ENCODE measurements at places on chromosomes 1 and 21. TPM values are rescaled to one million over a fixed set of nuclear protein-coding genes. Genes with fewer than 3 reads are reported as not detected.

DNA sequence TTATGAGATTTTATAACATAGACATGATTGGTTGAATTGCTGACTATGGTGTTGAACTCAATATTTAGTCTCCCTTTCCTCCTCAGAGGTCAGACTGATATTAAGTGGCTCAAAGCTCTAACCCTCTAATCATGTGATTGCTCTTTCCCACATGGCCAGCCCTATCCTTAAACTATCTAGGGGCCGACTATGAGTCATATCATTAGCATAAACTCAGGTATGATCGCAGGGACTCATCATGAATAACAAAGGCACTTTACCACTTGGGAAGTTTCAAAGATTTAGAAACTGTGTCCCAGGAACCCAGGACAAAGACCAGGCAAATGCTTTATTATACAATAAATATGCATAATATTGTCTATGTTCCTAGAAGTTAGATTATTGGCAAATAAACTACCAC lies 894.6 kb upstream of the NEGR1 start:
- H3K27me3 ChIP-seq: no peaks in the 10 kb centered on the region
- no peak for DNase-seq
- H3K4me1 ChIP-seq: no peaks in the 10 kb centered on the region
- no peaks in the 10 kb centered on the region for H3K36me3 ChIP-seq
- no peak overlapping the region for H3K4me3 ChIP-seq

- H3K4me1 ChIP-seq: peaks cover 14% of the 10 kb centered on the region
- H3K4me3 ChIP-seq: no peak overlapping the region
- H3K36me3 ChIP-seq: no peaks in the 10 kb centered on the region
- DNase-seq: no peak
- H3K27ac ChIP-seq: peak overlapping the region; percentile 24
Observed at GRCh38 chr1:186559601-186560116, 98.7 kb upstream of the PDC start.

- H3K4me3 ChIP-seq: no peak overlapping the region
- H3K36me3 ChIP-seq: peaks cover 7% of the 10 kb centered on the region
- DNase-seq: no peak
- no peak overlapping the region for H3K27ac ChIP-seq
- H3K4me1 ChIP-seq: peaks cover 18% of the 10 kb centered on the region
- no peaks in the 10 kb centered on the region for H3K27me3 ChIP-seq
Observed at GRCh38 chr1:245043611-245043940, 111.2 kb upstream of the KIF26B start.

- H3K4me3 ChIP-seq: no peak overlapping the region
- no peaks in the 10 kb centered on the region for H3K36me3 ChIP-seq
- H3K4me1 ChIP-seq: peaks cover 15% of the 10 kb centered on the region
- no peak for DNase-seq
- H3K27me3 ChIP-seq: no peaks in the 10 kb centered on the region
Observed at GRCh38 chr1:168453056-168453455, 90.7 kb downstream of the XCL2 start.

GRCh38 chr1:75132242-75132811 lies 1.9 kb upstream of the LHX8 start:
- H3K4me1 ChIP-seq: no peaks in the 10 kb centered on the region
- no peaks in the 10 kb centered on the region for H3K27me3 ChIP-seq
- no peak overlapping the region for H3K27ac ChIP-seq
- DNase-seq: no peak
- H3K36me3 ChIP-seq: no peaks in the 10 kb centered on the region

DNA sequence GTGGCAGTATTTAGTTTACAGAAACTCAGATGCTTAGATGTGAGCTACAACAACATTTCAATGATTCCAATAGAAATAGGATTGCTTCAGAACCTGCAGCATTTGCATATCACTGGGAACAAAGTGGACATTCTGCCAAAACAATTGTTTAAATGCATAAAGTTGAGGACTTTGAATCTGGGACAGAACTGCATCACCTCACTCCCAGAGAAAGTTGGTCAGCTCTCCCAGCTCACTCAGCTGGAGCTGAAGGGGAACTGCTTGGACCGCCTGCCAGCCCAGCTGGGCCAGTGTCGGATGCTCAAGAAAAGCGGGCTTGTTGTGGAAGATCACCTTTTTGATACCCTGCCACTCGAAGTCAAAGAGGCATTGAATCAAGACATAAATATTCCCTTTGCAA lies 59.7 kb upstream of the ZNF326 start:
- no peak overlapping the region for H3K4me3 ChIP-seq
- H3K4me1 ChIP-seq: no peaks in the 10 kb centered on the region
- no peaks in the 10 kb centered on the region for H3K27me3 ChIP-seq
- no peak for DNase-seq
- H3K27ac ChIP-seq: no peak overlapping the region

- no peak for DNase-seq
- no peak overlapping the region for H3K27ac ChIP-seq
- H3K36me3 ChIP-seq: peaks cover 1% of the 10 kb centered on the region
- no peak overlapping the region for H3K4me3 ChIP-seq
Observed at GRCh38 chr1:174153085-174153824, 6.1 kb upstream of the RABGAP1L start.

GRCh38 chr1:44723496-44724295 lies 7.3 kb downstream of the RNU5D-1 start:
- peak overlapping the region; percentile 52 for H3K27ac ChIP-seq
- H3K4me3 ChIP-seq: no peak overlapping the region
- peaks cover 30% of the 10 kb centered on the region for H3K4me1 ChIP-seq
- DNase-seq: no peak
- peaks cover 25% of the 10 kb centered on the region for H3K36me3 ChIP-seq

GRCh38 chr1:2306151-2306978 lies 78.2 kb downstream of the SKI start:
- H3K36me3 ChIP-seq: peaks cover 24% of the 10 kb centered on the region
- DNase-seq: no peak
- no peak overlapping the region for H3K4me3 ChIP-seq
- no peaks in the 10 kb centered on the region for H3K4me1 ChIP-seq
- no peak overlapping the region for H3K27ac ChIP-seq

- H3K4me3 ChIP-seq: no peak overlapping the region
- peaks cover 10% of the 10 kb centered on the region for H3K36me3 ChIP-seq
Observed at GRCh38 chr1:23421343-23421742, 3.2 kb downstream of the TCEA3 start.

- H3K27me3 ChIP-seq: no peaks in the 10 kb centered on the region
- peaks cover 36% of the 10 kb centered on the region for H3K36me3 ChIP-seq
- no peaks in the 10 kb centered on the region for H3K4me1 ChIP-seq
- no peak overlapping the region for H3K27ac ChIP-seq
- no peak overlapping the region for H3K4me3 ChIP-seq
Observed at GRCh38 chr1:40749817-40750216, 33.8 kb upstream of the KCNQ4 start.

Gene GJC2
- total RNA-seq: 1.2 TPM

Gene STX12
- 24.2 TPM for total RNA-seq

Measured in Calu3 (cell line).